ENCODE measurements at places on chromosomes 16 and 17.

GRCh38 chr16:61105544-61105943, 930.7 kb downstream of the CDH8 start:
- no peak for DNase-seq

GRCh38 chr16:5738586-5738985, 641.0 kb upstream of the EEF2KMT start:
- DNase-seq, result no peak

GRCh38 chr17:75447951-75448856, 8.2 kb upstream of the TMEM94 start:
- no peak for DNase-seq

- no peak for DNase-seq
Observed at GRCh38 chr17:41895617-41896016, 23.1 kb downstream of the ACLY start.

- DNase-seq, result peak; percentile 1
Observed at GRCh38 chr16:19410435-19411171, 7.1 kb upstream of the TMC5 start.

DNA sequence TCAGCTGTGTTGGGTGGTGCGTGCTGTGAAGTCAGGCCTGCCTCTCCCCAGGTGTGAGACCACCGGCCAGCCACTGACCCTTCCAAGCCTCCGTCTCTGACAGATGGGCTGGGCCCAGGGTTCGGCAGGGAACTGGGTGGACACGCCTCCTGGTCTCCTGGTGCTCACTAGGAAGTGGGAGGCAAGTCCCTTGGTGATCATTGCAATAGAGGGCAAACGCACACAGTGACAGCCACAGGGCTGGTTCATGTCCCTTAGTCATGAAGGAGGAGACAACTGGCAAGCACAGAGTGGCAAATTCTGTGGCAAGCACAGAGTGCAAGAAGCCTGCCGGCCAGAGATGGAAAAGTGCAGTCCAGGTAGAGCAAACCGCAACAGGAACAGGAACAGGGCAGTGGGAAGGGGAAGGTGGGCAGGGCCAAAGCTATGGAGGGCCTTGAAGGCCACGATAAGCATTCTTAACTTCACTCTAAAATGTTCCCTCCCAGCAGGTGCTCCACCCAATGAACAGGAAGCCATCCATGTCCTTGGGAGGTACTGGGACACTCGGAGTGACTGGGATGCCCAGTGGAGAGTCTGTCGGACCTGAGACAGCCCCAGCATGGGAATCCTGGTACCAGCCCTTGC, 21.9 kb downstream of the USP7 start:
- no peak for DNase-seq

DNA sequence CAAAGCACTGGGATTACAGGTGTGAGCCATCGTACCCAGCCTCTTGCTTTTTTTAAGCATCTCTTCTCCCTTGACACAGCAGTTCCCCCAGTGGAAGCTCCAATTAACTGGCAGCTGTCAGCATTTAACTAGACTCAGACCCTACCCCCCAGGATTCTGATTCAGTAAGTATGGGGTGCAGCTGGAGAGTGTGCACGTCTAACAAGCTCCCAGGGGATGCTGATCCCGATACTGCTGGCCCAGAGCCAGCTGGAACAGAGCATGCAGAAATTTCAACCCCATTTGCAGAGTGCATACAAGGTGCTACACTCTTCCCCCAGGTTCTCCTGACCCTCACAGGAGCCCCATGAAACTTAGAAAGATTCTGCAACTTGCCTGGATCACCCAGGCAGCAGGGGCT, 27.7 kb upstream of the BCO1 start:
- DNase-seq, result no peak

DNA sequence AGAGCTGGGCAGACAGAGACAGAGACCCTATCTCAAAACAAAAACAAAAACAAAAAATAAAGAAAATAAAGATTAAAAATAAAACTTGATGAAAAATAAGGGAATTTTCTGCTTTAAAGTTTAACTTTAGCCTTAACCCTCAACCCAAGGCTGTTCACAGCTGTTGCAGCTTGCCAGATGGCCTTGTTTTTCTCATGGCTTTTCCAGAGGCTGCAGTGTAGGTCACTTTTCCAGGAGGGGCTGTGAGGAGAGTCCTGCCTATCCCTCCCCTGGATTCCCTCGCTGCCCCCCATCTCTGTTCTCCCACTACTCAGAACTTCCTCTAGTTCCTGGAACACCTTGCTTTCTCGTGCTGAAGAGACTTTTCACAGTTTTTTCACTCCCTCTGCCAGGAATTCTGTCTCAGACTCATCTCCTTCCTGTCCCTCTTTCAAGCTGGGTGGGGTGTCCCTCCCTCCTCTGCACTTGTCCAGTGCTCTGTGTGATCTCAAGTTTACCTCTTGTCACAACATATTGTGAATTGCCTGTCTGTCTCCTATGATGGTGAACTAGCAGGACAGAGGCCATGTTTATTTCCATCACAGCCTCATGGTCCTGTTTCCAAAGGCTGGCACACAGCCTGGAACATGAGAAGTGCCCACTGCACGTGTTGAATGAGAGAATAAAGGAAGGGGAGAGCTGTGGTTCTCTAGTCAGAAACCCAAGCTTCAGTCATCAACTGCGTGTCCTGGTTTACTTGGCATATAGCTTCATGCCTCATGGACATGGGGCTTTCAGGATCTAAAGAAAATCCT, 69.9 kb upstream of the MSI2 start:
- DNase-seq, result no peak

DNA sequence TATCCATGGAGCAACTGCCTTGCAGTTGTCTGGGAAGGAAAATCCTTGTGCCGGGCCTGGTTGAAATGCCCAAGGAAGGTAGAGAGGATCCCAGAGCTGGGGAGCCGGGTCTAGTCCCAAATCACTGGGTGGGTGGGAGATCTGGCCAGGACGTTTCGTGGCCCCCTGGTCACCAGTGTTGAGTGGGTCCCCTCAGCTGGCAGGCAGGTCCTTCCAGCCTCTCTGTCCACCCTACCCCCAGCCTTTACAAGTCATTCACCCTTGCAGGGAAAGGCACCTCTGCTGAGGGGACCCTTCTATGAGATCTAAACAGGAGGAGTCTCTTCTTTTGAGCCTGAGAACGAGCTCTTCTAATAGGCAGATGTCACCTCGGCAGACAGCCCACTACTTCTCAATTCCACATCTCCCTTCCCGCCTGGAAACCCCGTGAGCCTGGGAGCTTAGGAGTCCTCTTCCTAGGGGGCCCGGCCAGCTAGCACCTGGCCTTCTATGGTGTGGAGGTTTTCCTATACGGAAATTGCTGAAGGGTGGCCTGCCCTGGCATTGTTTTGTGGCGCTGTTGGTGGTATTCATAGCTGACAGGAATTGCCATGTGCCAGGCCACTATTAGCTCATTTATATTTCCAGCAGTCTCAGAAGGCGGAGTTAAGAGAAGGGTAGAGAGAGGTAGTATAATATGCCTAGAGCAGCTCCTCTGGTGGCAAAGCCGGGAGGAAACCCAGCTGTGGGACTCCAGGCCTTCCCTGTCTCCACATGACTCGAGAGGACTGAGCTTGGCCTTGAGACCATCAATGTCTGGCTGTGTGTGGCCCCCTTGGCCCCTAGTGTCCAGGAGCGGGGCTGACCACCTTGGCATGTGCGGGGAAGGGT, 13.3 kb downstream of the MPRIP start:
- DNase-seq, result no peak

- no peak for DNase-seq
Observed at GRCh38 chr16:56108056-56108471, 83.2 kb upstream of the GNAO1 start.

DNA sequence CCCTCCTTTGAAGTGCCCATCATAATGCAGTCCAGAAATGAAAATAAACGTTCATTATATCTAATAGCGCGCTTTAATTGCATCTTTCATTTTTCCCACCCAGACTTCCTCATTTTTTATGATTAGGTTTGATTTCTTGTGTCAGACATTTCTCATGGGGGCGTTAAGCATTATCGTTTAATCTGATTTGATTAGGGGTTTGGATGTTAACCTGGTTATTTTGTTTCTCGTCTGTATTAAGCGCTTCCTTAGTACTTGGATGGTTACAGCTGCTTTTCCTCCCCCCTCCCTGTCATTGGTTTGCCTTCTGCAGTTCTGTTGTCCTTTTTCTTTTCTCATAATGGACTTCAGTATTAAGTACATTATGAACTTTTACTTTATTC, 540 bp downstream of the MFSD11 start:
- no peak for DNase-seq

DNA sequence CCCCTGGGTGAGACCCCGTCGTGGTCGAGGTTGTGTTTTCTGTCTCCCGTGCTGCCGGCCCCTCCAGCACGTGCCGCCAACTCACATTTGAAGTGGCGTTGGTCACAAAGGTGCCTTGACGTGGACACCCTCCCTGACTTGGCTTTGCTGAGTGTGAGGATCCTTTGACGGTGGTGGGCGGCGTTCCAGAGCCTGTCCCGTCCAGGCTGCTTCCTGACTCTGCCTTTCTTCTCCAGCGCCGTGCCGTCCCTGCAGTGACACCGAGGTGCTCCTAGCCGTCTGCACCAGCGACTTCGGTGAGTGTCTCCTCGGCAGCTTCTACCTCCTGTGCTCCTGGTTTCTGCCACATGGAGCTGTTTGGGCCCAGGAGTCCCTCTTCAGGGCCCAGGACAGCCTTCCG, 13.5 kb downstream of the METRNL start:
- no peak for DNase-seq

DNA sequence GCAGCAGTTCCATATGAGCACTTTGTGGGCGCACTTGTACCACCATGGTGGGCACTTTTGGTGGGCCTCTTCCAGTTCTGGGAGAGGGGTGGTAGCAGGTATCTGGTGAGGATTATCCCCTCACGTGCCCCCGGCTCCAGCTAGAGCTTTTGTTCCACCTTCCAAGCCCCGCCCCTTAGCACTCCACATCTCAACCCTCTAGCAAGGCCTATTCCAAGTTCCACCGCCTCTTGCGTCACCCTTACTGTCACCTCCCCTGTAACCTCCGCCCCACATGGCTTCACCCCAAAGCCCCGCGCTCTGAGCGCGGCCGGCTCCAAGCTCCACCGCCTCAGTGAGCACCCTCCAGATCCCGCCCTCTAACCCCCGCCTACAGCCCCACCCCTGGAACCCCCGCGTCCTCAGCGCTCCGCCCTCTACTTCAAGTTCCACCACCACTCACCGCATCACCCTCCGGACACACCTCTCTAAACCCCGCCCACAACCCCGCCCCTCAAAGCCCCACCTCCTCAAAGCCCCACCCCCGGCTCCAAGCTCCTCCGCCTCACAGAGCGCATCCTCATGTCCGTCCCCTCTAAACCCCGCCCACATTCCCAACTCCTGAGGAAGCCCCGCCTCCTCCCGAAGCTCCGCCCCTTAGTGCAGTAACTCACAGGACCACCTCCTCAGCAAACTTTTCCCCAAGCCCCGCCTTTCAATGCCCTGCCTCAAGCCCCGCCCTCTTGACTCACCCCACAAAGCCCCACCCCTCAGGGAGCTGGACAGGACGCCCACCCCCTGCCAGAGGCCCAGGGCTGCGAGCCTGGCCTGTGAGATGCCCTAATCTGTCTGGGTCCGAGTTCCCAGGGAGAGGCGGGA, 11.1 kb downstream of the SCN4A start:
- peak; percentile 43 for DNase-seq

DNA sequence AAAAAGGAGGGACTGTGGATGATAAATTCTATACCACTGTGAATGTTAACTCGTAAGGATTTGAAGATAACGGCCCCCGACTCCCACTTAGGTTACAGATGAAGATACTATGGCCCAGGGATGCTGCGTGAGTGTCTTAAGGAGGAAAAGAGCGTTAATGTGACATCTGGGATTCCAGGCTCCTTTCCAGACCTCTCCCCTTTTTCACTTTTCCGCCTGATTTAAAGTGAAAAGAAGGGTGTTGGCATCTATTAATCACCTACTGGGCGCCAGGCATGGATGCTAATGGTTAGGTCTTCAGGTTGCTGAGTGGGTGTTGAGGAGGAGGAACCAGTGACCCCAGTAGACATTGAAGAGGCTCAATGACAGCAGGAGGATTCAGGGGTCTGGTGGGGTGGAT, 117.8 kb downstream of the RBFOX1 start:
- no peak for DNase-seq

DNA sequence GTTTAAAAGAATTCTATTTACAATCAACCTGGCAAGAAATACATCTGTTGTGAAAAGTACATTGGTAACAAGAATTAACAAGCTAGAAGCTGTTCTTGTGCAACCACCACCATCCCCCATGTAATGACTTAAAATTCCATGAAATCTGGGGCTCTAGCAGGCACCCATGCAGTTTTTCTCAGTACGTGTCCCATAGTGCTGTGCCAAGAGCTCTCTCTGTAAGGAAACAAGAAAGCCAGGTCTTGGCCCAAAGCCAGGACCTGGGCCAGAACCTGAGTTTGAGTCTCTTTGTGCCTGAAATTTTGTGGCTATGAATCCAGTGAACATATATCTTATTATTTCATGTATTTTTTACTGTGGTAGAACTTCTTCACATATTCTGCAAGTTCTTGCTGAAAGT, 46.6 kb downstream of the NUP93 start:
- DNase-seq, result no peak

- no peak for DNase-seq
Observed at GRCh38 chr16:78796221-78796866, 696.9 kb downstream of the WWOX start.

- no peak for DNase-seq
Observed at GRCh38 chr16:10892782-10893318, 15.8 kb downstream of the CIITA start.

DNA sequence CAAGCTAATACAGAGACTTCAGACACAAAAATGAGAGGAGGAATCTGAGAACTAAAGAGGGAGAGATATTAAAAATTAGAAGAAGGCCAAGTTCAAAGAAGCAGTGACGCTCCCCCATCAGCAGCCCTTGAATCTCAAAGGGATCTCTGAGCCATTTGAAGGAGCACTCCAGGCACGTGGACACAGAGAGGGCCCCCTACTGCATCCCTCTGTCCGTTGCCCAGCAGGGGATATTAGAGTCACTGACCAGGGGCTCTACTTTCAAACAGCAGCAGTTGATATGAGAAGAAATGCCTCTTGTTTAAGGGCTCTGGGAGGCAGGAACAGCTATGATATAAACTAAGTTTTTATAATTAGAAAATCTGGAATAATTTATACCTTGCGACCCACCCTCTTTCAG, 479.0 kb upstream of the SALL1 start:
- no peak for DNase-seq
